ENCODE measurements at places on chromosomes 6 and 20. TPM values are rescaled to one million over a fixed set of nuclear protein-coding genes. Genes with fewer than 3 reads are reported as not detected.
A peak's percentile ranks its signal among the peaks of the same experiment; 100 is the strongest.

GRCh38 chr20:48459722-48460395 is 367.9 kb downstream of the PREX1 start:
- DNase-seq, result no peak
- H3K36me3 ChIP-seq, result no peaks in the 10 kb centered on the region
- peaks cover 8% of the 10 kb centered on the region for H3K4me1 ChIP-seq

- peaks cover 4% of the 10 kb centered on the region for H3K4me1 ChIP-seq
- DNase-seq, result no peak
- no peaks in the 10 kb centered on the region for H3K27me3 ChIP-seq
- no peak overlapping the region for H3K4me3 ChIP-seq
Observed at GRCh38 chr6:35035481-35036030, 105.6 kb downstream of the TCP11 start.

DNA sequence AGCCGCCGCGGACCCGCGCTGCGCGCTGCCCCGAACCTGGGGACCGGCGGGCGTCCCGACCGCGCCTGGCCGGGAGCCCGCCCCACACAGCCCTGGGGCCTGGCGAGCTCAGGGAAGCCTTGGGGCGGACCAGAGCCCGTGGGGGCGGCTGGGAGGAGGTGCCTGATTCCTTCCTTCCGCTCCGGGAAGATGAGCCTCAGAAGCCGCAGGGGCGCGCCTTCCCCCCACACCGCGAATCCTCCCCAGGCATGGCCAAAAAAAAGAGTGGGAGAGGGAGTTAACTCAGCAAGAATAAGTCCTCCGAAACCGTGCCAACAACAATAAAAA is at the start of gene CBLN4:
Gene CBLN4 (minus strand): TSS at position 131 of the 327 bp plus-strand sequence. CDS start 1,348 bp downstream, outside the sequence.
- no peaks in the 10 kb centered on the region for H3K36me3 ChIP-seq
- H3K27ac ChIP-seq, result no peak within 1 kb of the TSS
- H3K4me3 ChIP-seq, result no peak within 1 kb of the TSS
- no peak for DNase-seq

DNA sequence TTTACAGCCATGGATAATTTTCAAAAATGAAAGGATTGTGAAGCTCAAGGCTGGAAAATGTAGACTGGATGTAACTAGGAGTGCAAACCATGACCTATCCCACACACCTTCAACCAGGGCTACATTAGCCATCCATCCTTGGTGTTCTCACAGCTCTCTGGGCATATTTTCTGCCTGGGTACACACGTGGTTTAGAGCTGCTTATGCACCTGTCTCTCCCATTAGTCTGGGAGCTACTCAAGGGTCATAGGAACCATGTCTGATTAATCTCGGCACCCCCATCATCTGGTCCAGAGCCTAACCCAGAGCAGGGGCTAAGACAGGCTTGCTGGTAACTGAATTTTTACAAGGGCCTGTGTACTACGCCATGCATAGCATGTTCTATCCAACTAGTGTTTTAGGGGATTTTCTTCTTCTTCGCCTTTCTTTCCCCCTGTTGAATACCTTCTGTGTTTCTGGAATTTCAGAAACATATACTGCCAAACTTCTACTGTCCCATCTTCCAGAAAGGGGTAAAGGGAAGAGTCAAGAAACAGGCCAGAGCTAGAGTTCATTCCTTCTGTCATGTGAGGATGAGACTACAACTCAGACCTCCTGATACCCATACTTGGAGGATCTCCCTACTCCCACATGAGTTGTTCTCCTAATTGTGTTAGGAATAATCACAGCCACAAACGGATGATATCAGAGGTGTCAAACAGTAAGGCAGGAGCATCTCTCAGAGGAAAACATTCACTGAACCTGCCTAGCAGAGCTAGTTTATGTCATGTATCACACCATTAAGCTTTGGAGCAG is 25.4 kb upstream of the FAM83C start:
- no peak overlapping the region for H3K27ac ChIP-seq
- H3K27me3 ChIP-seq, result no peaks in the 10 kb centered on the region
- H3K36me3 ChIP-seq, result peaks cover 4% of the 10 kb centered on the region
- DNase-seq, result no peak

The ZSCAN31 gene
- total RNA-seq, result 0.86 TPM

GRCh38 chr6:31834367-31835250 is 7.1 kb downstream of the HSPA1B start:
- peak; percentile 57 for DNase-seq
- H3K27ac ChIP-seq, result peak overlapping the region; percentile 100
- peak overlapping the region; percentile 98 for H3K4me3 ChIP-seq
- H3K4me1 ChIP-seq, result peaks cover 37% of the 10 kb centered on the region

- peak overlapping the region; percentile 90 for H3K27ac ChIP-seq
- H3K36me3 ChIP-seq, result peaks cover 10% of the 10 kb centered on the region
- H3K27me3 ChIP-seq, result no peaks in the 10 kb centered on the region
Observed at GRCh38 chr6:149147938-149148718, 169.4 kb upstream of the TAB2 start.

All from T-helper 17 cell (primary cell).